ENCODE measurements at places on chromosomes 2 and 18.

DNA sequence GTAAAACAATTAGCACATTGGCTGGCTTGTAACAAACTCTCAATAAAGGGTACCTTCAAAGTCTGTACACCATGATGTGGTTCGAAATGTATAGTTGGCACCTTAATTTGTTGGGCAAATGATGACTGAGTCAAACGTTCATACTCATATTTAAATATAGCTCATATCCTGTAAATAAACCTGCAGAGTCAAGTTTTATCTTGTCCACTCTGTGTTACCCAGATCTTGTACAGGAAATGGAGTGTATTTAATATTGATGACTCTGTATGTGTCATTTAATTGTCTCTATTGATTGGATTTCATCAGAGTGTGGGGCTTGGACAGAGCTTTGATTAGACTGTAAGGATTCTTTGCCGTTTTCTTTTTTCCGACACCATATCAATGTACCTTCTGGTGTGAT, 805.6 kb upstream of the ZEB2 start:
- DNase-seq = no peak

DNA sequence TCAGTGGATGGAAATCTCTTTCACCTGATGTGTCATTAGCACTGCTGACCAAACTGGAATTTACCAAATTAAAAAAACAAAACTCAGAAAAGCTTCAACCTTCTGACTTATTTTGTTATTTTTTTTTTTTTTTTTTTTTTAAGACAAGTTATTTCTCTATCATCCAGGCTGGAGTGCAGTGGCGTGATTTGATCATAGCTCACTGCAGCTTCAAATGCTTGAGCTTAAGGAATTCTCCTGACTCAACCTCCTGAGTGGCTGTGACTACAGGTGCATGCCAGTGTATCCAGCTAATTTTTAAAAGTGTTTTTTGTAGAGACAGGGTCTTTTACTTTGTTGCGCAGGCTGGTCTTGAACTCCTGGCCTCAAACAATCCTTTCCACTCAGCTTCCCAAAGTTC, 155.6 kb downstream of the LRRTM1 start:
- DNase-seq = no peak

DNA sequence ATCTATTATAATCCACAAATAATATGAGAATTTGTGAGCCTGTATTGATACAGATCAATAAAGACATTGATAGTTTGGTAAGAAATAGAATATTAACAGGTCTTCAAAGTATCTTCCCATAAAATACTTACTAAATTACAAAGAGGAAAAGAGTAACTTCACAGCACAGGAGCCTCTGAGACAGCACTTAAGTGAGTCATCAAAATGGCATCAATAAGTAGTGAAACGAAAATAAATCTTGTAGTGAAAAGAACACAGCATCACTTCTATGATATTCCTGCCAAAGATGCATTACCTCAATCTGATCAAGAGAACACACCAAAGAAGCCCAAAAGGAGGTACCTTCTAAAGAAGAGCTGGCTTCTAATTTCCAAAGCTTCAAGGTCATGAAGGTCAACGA, 116.4 kb downstream of the CBLN2 start:
- peak; percentile 6 for DNase-seq

- DNase-seq = peak; percentile 89
These were observed 2.0 kb downstream of the SLC14A2 start for GRCh38 chr18:45617284-45617683.

- DNase-seq = peak; percentile 53
These were observed 365.1 kb upstream of the ETAA1 start for GRCh38 chr2:67032076-67032475.

- DNase-seq = no peak
These were observed 2.9 kb downstream of the FAM171B start for GRCh38 chr2:186696804-186697203.

- DNase-seq = peak; percentile 12
These were observed 4.9 kb downstream of the HOXD3 start for GRCh38 chr2:176161825-176162626.

DNA sequence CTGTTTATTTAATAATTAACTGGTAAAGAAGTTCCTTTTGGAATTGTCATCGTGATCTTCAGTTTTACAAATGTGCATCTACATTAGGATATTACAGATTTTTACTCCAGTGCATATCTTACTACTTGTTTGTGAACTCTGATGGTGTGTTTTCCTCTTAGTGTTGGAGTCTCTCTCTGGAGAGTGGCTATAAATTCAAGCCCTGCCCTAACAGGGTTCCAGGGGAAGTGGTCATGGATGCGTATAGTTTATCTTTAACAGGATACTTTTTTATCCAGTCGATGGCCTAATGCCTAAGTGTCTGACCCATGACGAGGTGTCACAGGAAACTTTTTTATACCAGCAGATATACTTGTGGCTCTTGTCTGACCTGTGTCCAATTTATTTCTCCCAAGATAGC, 75.4 kb downstream of the CHN1 start:
- DNase-seq = no peak

GRCh38 chr18:27211569-27211968, 26.5 kb upstream of the CHST9 start:
- DNase-seq = no peak

- DNase-seq = no peak
These were observed 141.7 kb downstream of the SH3RF3 start for GRCh38 chr2:109270505-109271312.

GRCh38 chr2:121038891-121039616, 245.9 kb downstream of the TFCP2L1 start:
- DNase-seq = no peak

DNA sequence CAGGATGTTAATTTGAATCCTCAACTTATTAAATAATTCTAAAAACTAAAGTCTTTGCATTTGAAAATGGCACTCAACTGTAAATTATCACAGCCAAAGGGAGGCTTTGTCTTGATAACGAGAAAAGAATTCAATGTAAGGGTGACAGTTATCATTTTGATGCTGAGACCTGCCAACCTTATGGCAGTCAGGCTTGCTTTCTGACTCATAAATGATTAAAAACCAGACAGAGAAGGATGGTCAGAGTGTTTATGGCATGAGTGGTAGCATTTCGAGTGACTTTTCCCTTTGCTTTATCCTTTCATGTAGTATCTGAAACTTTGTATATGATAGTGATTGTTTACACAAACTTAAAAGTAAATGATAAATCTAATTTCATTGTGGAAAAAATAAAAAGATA, 53.9 kb upstream of the EPC2 start:
- DNase-seq = no peak

GRCh38 chr2:150441784-150442183, 45.7 kb downstream of the RND3 start:
- no peak for DNase-seq

DNA sequence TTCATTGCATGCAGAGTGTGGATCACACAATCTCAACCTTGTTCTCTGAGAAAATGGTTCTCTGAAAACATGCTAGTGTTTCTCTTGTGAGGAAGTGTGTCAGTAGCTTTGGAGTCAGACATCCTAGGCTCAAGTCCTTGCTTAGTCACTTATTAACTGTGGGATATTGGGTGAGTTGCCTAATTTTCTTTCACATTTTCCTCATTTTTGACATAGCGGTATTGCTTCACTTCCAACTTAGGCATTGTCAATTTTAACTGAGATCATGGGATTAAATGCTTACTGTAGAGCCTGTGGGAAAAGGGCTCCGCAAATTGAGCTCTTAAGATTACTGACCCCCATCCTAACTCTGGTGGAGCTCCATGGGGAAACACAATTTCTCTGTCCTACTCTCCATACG, 622.2 kb downstream of the CNTNAP5 start:
- no peak for DNase-seq

DNA sequence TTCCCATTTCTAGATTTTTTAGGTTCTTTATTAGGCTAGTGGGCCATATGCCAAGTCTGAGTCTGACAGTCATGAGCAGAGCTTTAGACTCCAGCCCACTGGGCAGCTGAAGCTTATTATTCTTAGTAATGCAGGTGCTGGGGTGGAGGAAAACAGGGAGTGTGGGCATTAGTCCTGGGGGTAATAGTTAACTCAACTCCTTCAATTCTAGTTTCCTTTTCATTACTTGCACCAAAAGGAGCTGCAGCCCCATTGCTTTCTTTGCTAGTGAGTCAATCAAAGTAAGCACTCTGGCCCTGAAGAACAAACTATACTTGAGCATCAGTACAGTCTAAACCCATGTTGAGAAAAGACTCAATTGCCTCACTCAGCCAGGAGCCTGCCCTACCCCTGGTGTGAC, 35.5 kb downstream of the ICOS start:
- no peak for DNase-seq
